Right hindlimb (tissue), 1 donor: ENCODE measurements at places on chromosomes 2 and 18.
A peak's percentile ranks its signal among the peaks of the same experiment; 100 is the strongest.

DNA sequence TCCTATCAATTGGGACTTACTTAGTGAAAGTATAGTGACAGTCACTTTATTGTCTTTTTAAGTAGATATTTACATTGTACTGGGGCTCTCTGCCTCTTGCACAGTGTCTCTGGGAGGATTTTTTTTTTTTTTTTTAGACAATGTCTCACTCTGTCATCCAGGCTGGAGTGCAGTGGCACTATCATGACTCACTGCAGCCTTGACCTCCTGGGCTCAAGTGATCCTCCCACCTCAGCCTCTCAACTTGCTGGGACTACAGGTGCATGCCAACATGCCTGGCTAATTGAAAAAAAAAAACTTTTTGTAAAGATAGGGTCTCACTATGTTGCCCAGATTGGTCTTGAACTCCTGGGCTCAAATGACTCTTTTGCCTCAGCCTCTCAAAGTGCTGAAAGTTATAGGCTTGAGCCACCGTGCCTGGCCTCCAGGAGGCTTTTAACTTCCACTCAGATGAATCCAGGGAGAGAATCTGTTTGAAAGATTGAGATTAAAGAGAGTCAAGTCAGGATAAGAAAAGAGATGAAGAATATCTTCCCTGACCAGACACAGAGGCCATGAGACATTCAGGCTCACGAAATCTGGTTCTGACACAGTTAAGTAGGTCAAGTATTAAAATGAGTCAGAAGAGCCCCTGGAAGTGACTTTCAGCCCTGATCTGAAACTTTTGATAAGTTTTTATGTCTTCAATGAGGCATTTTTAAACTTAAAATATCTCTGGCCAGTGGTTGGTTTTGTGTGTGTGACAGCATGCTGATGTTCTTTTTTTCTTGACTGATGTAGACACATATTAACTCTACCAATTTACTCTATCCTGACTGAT is 18.3 kb downstream of the ARHGEF33 start:
- no peak for DNase-seq

GRCh38 chr18:38032516-38032915 is 466.9 kb upstream of the CELF4 start:
- no peak for DNase-seq

- DNase-seq: no peak
Measured at GRCh38 chr2:125656190-125656589, 999.8 kb upstream of the GYPC start.

DNA sequence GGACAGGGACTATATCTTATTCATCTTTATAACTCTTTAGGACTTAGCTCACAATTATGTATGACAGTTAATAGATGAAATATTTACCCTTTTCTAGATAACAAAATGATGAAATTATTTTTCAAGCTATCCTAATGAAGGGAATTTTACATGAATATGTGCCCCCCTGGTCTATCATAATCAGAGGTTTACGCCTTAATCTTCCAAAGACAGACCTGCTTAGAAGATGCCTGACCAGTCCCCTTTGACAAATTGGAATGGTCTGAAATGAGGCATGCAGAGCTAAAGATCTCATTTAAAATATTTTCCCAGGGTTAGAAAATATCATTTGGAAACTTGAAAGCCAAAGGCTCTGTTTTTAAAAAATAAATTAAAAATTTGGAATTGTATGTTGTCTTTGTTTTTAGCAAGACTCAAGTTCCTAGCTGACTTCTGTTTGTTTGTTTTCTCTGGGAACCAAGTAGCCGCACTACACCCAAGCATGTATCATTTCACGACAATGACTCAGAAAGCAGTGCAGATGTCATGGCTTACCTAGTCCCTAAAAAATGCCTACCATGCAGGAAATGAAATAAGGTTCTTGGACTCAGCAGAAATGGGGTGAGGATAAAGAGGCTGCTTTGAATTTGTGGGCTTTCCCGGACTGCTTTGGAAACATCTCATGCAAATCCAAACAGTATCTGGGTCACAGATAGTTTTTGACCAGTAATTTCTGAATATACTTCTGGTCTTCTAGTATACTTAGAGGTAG is 162.1 kb downstream of the ZEB2 start:
- no peak for DNase-seq

GRCh38 chr18:59604877-59605276 is 92.3 kb downstream of the CCBE1 start:
- DNase-seq: no peak

DNA sequence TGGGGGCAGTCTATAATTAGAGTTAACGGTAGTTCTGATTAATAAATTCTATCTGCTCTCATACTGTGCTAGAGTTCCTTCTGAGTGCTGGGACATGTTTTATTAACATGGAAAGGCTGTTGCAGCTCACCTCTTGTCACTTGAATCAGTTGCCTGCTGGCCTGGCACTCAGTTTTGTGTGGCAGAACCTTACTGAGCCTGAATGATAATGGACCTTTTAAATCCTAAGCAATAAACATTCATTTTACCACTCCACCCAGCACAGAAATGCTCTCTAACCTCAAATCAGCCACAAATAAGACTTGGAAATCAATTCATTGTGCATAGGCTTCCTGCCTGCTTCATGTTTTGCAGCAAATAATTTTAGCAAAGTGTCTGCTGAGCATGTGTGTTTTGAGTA is 115.0 kb upstream of the RBMS1 start:
- no peak for DNase-seq

- no peak for DNase-seq
Measured at GRCh38 chr2:85369500-85369899, 14.9 kb downstream of the ELMOD3 start.

DNA sequence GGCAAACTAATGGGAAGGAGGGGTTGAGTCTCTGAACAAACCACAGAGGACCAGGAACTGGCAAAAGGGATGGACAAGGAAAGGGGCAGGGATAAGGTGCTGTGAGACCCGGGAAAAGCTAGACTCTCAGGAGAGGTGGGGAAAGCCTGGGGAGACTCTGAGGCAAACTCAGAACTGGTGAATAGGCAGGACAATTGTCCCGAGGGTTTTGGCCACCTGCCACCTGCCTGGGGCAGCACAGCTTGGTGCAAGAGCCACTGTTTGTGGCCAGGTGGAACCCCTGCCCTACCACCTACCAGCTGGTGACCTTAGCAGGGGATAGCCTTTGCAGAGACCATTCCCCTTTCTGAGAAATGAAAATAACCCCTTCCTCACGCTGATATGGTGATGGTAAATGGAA is 129.4 kb upstream of the ASB18 start:
- DNase-seq: no peak

DNA sequence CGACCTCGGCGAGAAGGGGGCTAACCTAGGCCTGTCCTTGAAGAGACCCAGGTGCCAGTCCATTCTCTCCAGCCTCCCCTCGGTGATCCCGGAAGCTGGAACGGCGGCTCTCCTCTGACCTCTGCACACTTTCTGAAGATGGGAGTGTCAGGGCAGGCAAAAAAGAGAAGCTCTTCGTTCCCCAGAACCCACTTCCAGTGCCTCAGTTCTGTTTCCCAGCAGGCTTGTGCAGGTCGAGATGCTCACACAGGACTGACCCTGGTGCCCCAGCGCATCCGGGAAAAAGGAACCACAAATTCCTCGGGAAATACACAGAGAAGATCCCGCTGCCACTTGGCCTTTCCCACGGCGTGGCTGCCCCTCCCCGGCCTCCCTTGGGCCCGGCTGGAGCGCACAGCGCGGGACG is 681 bp upstream of the PTPN18 start:
- DNase-seq: no peak

DNA sequence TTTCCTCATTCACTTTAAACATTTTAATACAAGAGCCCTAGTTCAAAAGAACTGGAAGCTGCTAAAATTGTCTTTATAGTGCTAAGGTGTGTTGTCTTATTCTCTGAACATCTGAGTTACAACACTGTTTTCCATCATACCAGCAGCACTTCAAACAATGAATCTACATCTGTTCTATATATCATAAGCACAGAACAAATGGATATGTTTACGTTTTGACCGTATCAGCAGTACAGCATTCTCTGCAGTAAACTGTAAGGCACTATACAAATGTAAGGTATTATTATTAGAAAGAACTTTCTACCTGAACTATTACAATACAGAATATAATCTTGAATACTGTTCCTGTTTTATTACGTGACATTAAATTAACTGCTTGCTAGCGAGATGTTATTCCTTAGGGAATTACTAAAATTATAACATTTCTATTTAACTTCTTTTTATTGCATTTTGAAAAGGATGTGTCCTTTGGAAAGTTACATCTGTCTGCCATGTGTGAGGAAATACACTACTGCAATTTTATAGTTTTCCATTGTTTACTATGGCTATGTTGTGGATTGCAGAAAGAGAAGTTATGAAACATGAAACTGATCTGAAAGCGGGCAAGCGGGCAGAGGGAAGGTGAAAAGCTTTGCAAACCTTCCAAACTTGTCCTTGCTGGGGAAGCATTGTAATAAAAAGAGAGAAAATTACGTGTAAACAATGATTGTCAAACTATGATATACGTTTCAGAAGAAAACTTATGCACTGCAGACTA is 13.7 kb downstream of the NCKAP1 start:
- DNase-seq: no peak

GRCh38 chr2:65639156-65639864 is 206.9 kb upstream of the SPRED2 start:
- DNase-seq: peak; percentile 35

DNA sequence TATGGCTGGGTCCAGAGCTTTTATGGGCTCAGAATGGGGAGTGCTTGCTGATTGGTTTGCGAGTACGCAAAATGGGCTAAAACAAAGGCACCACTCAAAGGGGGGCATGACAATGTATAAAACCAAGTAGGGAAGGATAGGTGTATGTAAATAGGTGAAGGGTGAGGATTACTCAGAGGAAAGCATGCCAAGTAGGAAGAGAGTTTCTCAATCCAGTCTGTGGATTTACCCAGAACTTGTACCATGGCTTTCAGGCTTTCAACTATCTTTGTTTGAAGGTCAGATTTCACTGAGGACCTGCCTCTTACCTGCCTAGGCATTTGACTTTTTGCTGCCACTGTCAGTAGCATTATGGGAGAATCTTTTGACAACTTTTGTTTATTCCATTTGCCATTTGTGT is 92.3 kb downstream of the RAB3GAP1 start:
- no peak for DNase-seq
